ENCODE measurements at places on chromosomes 3 and 15.
A peak's percentile ranks its signal among the peaks of the same experiment; 100 is the strongest.

DNA sequence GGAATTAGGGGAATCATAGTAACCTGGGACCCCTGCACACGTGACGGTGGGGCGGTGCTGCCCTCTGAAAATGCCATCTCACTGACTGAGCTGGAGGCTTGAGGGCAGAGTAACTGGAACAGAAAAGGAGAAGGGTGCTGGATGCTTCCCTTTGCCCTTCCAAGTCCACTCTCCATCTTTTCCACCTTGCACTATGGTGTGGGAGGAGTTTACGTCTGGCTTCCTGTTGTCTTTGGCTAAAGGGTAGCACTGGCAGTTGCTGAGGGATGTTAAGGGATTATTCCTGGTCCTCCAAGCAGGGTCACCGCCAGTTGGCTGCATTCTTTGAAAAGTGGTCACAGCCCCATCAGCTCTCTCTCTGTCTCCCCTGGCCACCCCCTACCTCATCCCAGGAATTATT is 129.4 kb upstream of the SNTN start:
- DNase-seq, result no peak

DNA sequence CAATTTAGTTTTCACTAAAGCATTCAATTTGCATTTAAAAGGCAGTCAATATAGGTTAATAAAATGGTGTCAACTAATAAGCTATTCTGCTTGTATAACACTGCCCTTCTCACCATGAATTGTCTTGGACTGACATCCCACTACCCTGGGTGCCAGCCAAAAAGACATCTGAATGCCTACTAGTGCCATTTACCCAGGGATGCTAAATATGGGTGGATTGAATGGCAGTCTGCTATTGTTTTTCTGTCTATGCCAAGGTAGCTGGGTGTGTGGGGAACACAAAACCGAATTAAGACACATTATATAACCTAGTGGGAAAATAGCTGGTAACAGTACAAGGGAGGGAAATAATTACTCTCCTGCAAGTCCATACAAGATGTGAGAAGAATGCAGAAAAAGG is 240.0 kb upstream of the CFAP20DC start:
- no peak for DNase-seq

GRCh38 chr3:123679712-123680386 is 95.0 kb upstream of the HACD2 start:
- no peak for DNase-seq

DNA sequence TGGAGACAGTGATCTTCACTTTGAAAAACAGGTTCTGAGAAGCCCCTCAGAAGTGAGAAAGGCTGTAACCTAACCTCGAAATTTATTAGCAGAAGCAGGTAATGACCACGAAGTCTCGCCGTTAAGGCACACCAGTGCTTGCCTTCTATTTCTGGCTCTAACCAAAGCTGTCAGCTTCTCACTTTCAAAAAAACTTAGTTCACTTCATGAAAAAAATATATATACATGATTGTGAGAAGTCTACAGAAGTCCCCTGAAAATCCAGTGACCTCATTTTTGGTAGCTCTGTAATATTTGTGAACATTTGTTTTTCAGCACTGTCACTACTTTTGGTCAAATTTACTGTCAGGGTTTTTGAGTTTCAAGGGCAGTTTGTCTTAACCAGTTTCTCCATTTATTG is 19.1 kb upstream of the AKAP13 start:
- no peak for DNase-seq

GRCh38 chr3:176479248-176479647 is 718.0 kb downstream of the TBL1XR1 start:
- DNase-seq, result no peak

GRCh38 chr15:86079508-86080266 is at the start of gene AGBL1:
AGBL1 (plus strand) TSS chr15:86079871.
- DNase-seq, result no peak

GRCh38 chr3:10547841-10548783 is 42.7 kb upstream of the ATP2B2 start:
- no peak for DNase-seq

- no peak for DNase-seq
These were observed 96.6 kb upstream of the CHD2 start for GRCh38 chr15:92803536-92803851.

DNA sequence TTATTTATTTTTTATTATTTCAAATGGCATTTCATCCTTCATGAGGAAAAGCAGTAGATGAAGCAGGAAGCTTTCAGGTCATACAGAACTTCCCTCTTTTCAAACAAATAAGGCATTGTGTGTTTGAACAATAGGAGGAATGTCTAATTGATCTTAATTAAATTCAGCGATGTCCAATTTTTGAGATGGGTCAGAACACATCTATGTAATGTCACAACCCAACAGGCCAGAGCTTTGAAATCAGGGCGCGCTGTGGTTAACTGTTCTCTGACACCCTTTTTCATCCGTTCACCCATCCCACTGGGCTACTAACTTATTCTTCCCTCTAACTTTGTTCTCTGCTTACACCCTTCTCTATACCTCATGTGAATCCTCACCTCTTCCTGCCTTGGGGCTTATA is 510.5 kb downstream of the FOXP1 start:
- DNase-seq, result peak; percentile 72

GRCh38 chr3:127685708-127686511 is 13.2 kb downstream of the ABTB1 start:
- no peak for DNase-seq

- DNase-seq, result no peak
These were observed 464.1 kb downstream of the RAP2B start for GRCh38 chr3:153626158-153626557.

DNA sequence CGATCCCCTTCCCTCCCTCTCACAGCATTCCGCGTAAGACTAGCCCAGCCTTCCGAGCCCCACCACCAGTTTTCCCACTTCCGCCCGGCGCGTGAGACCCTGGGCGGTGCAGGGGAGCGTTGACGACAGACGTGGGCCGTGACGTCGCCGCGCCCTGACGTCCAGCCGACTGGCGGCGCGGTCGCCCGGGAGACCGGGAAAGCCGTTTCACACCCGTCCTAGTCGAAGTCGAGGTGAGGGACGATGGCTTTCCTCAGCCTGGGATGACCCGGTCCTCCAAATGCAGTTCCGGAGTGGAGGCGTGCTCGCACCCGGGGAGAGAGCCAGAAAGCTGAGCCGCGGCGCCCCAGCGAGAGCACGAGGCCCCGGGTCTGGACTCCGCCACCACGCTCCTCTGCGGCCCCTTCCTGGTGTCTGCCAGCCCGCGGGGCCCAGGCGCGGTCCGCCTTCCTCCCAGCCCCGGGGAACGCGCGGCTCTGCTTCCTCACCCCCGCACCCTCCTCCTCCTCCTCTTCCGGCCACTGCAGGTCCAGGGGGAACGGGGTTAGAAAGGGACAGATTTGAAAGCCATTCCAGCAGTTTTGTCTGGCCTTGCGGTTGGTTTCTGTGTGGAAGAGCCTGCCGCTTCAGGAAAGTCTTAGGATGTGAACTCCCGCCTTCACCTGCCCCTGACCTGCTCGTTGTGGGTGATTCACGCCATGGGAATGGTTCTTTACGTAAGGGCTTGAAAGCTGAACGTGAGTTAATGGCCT is at the start of gene LEKR1:
Gene LEKR1 (plus strand): TSS at position 210 of the 752 bp plus-strand sequence. CDS start 2,977 bp downstream, outside the sequence.
- peak; percentile 97 for DNase-seq

GRCh38 chr15:57319226-57319918 is 56.9 kb upstream of the CGNL1 start:
- DNase-seq, result no peak

GRCh38 chr15:101288905-101289513 is 6.0 kb downstream of the SNRPA1 start:
- DNase-seq, result no peak

All from retina (tissue), 1 donor.